Psoas muscle (tissue), 8 donors: ENCODE measurements at places on chromosomes 4 and X. TPM values are rescaled to one million over a fixed set of nuclear protein-coding genes. Genes with fewer than 3 reads are reported as not detected.

DNA sequence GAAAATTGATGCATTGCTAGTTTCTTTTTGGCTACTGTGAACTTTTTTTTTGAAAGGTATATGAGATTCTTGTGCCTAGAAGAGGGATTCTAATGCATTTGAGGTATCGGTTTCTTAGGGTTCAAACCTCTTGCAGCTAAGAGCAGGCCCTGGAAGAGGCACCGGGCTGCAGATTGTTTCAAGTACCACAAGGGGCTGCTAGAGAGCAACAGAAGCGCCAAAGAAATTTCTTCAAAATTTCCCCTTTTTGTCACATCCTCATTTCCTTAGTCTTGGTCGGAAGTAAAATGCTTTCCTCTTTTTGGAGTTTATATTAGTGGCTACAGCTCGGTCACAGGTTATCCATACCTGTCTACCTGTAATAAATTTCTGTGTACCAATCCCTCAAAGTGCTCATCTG, 89.8 kb downstream of the PDGFRA start:
- no peak for DNase-seq

- DNase-seq, result no peak
Measured at GRCh38 chrX:119688911-119689321, 4.1 kb downstream of the SEPTIN6 start.

DNA sequence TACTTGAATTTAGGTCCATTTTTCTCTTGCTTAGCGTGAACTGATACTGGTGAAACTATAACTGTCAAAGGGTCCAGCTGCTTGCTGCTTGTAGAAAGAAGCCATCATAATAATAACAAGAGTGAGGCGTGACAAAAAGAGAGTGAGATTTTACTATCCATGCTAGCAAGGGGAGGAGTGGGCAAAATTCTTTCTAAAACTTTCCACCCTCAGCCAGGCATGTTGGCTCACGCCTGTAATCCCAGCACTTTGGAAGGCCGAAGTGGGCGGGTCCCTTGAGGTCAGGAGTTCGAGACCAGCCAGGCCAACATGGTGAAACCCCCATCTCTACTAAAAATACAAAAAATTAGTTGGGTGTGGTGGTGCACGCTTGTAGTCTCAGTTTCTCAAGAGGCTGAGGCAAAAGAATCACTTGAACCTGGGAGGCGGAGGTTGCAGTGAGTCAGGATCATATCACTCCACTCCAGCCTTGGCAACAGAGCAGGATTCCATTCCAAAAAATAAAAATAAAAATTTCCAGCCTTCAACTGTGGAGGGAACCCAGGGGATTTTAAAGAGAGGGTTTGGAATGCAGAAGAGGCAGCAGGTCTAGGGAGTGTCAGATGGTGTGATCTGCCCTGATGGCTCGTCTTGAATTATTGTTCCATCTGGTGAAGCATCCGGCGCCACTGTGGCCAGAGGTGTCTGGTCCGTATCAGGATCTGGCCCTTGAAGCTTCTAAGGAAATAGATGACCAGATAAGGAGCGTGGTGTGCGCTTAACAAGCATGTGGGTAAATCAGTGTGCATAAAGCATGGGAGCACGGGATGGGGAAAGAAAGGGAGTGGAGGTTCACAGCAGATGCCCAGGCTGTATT, 51.8 kb downstream of the LRP2BP start:
- no peak for DNase-seq

GRCh38 chr4:127748957-127749356, 18.8 kb downstream of the SLC25A31 start:
- no peak for DNase-seq

DNA sequence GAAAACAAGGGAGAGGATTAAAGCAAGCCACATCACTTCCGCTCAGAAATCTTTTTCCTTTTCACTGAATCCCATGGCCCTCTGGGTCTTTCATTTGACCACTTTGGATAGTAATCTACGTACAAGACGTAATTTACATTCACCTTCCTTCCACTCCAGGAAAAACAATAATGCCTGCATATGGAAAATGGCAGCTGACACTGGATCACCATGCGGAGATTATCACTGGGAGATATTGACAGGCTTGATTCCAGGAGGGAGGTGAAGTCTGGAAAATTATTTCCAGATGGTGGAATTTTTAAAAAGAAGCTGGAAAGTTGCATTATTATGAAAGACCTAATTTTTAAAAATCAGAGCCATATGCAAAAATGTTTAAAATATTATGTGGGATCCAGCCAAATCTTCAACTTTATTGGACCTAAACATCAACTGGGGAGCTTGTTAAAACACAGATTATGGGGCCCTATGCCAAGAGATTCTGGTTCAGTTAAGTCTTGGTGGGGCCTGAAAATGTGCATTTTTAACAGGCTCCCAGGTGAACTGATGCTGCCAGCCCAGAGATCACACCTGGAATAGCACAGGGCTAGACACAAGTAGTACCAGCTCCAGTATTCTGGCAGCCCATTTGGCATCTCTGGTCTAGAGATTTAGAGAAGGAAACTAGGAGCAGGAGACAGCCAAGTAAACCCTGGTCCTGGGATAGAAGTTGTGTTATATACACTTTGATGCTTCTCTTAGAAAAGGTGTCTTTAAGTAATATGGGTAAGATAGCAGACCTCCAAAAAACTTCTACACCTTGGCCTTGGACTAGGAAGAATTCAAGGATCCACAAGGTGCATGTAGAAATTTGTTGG, 290.3 kb upstream of the LDB2 start:
- no peak for DNase-seq

DNA sequence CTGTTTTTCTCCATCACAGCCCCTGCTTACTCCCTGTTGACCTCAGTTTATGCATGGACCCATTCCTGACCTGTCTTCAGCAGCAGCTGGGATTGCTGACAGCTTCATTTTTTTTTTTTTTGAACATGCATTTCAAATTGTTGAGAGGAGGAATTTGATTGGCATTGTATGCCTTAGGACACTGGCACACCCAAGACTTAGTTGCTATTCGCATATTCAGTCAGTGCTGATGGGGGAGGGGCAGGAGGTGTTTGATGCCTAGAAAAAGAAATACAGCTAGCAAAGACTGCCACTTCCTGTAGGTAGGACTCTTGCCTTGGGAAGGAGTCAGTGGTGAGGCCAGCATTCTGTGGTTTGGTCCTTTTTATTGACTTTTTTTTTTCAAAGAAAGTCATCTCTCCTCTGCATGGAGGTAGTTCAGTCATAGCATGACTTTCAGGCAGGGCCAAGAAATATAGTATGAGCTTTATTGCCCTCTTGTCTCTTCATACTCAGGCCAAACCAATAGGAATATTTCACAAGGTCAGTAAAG, 33.6 kb upstream of the XK start:
- no peak for DNase-seq

MAGEA10 gene
- polyA plus RNA-seq, result not detected
